ENCODE measurements at places on chromosomes 12 and 14.

GRCh38 chr12:132467511-132467910, 22.4 kb upstream of the FBRSL1 start:
- DNase-seq = no peak

GRCh38 chr12:121428883-121429282, 29.0 kb downstream of the RNF34 start:
- no peak for DNase-seq

DNA sequence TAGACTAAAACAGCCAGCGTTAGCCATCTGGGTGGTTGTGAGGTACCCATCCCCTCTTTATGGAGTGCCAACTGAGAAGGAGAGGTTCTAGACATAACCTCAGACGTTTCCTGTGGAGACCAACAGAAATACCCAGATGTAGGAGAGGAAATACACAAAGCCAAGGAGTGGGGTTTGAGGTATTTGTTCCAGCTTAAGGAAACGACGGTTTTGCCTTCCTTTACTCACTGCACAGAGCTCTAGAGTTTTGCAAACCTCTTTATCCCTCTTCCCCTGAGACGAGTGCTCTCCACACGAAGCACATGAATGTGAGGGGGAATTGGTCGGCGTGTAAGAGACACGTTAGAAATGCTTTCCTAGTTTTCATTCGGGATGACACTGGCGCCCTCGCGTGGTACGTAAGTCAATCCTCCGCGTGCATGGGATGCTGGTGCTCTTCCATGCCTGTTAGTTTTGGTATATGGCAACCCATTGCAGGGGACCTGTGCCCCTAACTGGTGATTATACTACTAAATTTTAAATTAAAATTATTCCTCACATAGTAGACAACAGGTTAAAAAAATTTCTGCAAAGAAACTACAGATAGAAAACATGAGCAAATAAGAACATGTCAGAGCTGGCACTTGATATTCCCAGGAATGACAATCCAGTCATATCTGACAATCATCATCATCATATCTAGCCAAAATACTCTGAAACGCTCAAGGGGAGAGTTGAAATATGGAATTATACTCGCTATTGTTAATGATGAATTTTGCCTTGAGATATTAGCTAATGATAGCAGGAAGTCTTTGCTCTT, 121.7 kb downstream of the PPM1H start:
- DNase-seq = no peak

GRCh38 chr12:18153826-18154225, 63.8 kb upstream of the RERGL start:
- DNase-seq = no peak
